NCI-H1048 (cell line): ENCODE measurements at places on chromosomes 5 and 9.

DNA sequence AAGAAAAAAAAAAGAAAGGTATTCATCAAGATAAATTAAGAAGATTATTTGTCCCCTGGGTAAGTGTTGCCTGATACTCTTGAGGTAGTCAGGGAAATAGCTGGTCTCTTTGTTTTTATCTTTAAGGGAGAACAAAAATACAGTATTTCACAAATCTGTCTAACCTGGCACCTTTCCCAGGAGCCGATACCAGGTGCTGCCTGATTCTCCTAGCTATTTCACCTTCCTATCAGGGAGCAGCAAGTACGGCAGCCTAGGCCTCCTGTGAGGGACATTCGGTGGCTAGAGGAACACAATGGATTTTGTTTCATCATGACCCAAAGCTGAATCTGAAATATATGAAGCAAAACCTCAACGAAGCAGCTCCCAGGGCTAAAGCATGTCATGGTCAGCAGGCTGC is 86.0 kb downstream of the TARS1 start:
- DNase-seq, result no peak

- DNase-seq, result no peak
Measured at GRCh38 chr5:156421798-156422197, 94.8 kb downstream of the SGCD start.

GRCh38 chr9:37953775-37954437 is 50.0 kb upstream of the SLC25A51 start:
- DNase-seq, result no peak

DNA sequence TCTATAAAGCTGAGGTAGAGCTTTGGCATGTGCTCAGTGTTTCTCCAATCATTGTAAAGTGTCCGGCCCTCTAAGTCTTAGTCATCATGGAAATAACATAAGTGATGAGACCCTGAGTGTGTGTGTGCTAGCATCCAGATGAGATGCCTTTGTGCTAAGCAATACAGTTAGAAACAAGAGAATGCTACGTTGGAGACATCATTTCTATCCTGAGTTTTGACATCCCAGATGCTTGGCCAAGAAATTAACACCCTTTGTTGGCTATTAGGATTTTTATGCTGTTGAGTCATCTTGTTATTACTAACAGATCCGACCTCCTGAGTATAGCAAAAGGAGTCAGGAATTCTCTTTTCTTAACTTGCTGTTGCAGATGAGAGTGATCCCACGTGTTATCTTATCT is 508.0 kb downstream of the GADD45G start:
- DNase-seq, result no peak

DNA sequence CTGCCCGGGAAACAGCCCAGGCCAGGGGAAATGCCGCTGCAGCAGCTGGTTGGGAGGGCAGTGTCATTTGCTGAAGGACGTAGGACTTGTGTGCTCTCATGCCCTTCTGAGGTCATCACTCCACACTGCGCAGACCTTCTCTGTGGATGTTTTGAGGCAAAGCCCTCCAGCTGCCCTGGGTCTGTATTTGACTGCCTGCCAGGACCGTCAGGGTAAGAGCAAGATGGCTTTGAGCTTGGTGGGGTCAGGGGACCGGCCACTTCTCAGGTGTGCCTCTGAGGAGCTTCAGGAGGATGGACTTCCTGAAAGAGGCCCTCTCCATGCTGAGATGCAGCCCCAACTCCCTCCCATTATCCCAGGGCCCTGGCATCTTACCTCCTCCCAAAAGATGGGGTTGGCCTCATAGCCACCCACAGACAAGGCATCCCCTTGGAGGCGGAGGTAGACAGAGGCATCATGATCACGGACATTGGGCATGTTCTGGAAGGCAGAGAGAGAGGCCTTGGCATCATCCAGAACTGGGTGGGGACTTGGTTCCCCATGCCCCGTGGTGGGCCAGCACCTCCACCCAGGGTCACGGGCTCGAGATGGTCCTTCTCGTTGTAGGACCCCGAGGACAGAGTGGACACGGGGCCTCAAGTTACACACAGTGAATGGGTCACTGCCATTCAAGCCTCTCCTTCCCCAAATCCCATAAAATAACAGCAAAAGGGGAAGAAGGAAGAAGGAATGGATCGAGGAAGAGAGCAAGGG is 19.4 kb downstream of the SARDH start:
- DNase-seq, result no peak

DNA sequence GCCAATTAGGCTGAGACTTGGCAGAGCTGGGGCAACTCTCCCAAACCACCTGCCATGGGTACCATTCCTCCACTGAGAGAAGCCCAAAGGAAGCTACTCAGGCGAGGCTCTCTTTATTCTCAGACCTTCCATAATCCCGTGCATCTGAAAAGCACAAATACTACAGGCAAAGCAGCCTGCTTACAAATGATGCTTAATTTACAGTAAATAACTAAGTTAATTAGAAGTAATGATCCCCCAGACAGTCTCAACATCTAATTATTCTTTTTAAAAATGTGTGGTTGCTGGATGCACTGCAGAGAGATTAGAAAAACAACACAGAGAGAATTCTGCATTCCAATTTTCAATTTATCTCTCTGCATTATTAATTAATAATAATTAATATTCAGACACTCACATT is 53.1 kb downstream of the AK8 start:
- DNase-seq, result no peak

DNA sequence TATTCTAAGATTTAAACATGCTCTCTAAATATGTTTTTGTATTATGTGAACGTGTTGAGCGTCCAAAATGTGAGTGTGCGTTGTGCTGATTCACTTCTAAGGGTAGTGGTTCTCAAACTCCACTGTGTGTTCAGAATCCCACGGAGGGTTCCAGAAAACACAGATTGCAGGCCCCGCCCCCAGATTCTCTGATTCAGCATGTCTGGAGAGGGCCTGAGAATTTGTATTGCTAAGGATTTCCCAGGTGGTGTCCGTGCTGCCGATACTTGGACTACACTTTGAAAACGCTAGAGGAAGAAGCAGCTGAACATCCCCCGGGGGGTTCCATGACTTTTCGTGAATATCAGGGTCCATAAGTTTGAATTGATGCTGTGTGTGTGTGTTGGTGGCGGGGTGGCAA is 1043.2 kb upstream of the WWC1 start:
- DNase-seq, result no peak

GRCh38 chr5:180301253-180301652 is 9.4 kb upstream of the MAPK9 start:
- DNase-seq, result no peak

GRCh38 chr5:114118511-114118910 is 243.4 kb upstream of the KCNN2 start:
- no peak for DNase-seq

- no peak for DNase-seq
Measured at GRCh38 chr5:136000932-136001331, 27.9 kb upstream of the TGFBI start.

GRCh38 chr9:81680006-81680405 is 9.3 kb downstream of the TLE1 start:
- DNase-seq, result no peak

- no peak for DNase-seq
Measured at GRCh38 chr5:122419142-122419894, 107.3 kb downstream of the SNCAIP start.

- no peak for DNase-seq
Measured at GRCh38 chr5:109250533-109251329, 159.0 kb downstream of the PJA2 start.

GRCh38 chr9:134944916-134945315 is 27.2 kb upstream of the FCN1 start:
- DNase-seq, result no peak

DNA sequence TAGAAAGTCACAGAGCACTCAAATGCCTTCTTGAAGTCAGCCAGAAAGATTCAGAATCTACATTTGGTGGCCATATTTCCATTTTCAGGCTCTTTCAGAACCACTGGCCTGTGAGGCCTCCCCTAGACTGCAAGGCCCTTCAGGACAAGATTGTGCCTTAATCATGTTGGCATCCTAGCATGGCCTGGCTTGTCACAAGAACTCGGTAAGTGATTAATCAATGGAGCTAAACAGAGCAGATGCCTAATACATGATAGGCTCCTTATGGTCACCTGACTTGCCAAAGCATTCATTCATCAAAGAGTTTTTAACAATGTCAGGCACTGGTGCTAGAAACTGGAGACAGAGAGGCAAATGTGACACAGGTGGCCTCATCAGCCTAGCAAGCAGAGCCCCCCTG is 70.3 kb downstream of the PGM5 start:
- DNase-seq, result no peak

DNA sequence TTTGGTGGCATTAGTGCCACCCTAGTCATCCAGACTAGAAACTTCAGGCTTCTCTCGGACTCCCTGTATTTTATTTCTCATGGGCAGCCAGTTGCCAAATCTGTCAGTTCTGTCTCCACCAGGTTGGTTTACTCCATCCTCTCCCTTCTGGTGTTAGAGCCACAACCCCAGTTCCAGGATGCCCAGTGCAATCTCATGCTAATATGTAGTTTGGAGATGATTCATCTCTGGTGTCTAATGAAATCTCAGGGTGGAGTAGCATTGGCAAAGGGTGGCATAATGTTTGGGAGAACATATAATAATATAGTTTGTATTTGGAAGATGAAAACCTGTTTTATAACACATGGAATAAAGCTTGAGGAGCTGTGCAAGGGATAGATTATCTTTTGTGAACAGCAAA is 30.2 kb downstream of the SLC46A2 start:
- DNase-seq, result no peak

DNA sequence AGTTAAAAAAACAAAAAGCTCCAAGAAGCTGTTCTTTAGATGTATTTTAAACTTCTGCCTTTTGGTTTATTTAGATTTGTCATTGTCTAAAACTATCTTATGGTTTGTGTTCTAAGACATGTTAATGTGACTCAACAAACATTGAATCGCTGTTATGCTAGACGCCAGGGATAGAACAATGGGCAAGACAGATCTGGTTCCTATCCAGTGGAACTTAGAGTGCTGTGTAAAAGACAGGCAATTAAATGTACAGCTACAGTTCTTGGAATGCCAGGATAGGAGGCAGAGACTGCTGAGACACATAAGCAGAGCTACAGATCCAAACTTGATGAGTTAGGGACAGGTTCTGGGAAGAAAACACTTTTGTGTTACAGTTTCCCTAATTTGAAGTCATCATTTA is 22.4 kb downstream of the LYRM7 start:
- no peak for DNase-seq

GRCh38 chr5:148993283-148993936 is 69.5 kb downstream of the SH3TC2 start:
- DNase-seq, result no peak

- no peak for DNase-seq
Measured at GRCh38 chr9:95379630-95380029, 62.1 kb upstream of the FANCC start.

GRCh38 chr9:89602978-89603766 is 1.6 kb upstream of the GADD45G start:
- peak; percentile 76 for DNase-seq

GRCh38 chr5:87339986-87340385 is 72.3 kb downstream of the RASA1 start:
- no peak for DNase-seq

GRCh38 chr5:54942064-54942778 is 43.2 kb downstream of the ESM1 start:
- no peak for DNase-seq

GRCh38 chr5:144203750-144204596 is 33.3 kb downstream of the KCTD16 start:
- DNase-seq, result peak; percentile 3

DNA sequence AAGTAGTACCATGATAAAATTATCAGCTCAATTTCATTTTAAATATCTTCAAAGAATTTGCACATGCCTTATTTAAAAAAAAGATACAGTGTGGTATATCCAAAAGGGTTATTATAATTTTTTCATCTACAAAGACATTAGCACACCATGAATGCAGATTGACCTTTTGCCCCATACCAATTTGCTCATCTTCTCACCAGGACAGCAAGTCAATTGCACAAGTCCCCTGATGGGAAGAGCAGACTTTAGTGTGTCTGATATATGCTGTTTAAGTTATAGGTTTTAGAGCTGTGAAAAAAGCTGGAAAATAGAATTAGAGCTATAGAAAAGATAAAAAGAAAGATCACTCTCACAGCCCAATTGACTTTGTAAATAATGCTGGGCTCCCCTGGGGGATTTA is 325.8 kb upstream of the CDH6 start:
- no peak for DNase-seq

DNA sequence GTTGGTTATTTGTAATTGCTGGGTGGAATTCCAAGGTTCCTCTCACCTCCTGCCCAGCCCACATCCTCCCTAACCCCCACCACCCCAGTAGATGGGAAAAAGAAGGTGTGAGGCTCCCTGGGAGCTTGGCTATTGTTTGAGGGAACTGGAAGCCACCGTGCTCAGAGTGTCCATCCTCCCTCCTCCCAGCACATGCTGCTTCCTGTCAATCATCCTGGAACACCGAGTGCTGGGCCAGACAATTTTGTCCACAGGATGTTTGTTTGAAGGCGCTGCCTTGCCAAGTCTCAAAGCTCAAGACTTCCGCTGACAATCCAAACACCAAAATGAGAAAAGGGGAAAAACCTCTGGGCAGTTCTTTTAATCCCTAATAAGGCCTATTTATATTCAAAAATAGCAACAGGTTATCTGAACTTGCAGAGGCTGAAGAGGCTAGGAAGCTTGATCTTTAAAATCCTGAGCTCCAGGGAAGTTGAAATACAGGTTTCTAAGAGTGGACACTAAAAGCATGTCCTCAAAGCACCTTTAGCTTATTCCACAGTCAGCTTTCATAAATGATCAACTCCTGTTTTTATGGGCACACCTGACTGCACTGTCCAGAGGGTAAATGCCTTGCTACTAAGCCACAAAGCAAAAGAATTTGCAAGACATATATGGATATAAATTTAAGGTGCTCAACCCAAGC is 286.7 kb downstream of the NFIB start:
- no peak for DNase-seq

GRCh38 chr5:14415024-14415697 is 166.4 kb upstream of the OTULINL start:
- DNase-seq, result no peak

GRCh38 chr5:166377756-166378155 is 1913.7 kb upstream of the WWC1 start:
- no peak for DNase-seq

DNA sequence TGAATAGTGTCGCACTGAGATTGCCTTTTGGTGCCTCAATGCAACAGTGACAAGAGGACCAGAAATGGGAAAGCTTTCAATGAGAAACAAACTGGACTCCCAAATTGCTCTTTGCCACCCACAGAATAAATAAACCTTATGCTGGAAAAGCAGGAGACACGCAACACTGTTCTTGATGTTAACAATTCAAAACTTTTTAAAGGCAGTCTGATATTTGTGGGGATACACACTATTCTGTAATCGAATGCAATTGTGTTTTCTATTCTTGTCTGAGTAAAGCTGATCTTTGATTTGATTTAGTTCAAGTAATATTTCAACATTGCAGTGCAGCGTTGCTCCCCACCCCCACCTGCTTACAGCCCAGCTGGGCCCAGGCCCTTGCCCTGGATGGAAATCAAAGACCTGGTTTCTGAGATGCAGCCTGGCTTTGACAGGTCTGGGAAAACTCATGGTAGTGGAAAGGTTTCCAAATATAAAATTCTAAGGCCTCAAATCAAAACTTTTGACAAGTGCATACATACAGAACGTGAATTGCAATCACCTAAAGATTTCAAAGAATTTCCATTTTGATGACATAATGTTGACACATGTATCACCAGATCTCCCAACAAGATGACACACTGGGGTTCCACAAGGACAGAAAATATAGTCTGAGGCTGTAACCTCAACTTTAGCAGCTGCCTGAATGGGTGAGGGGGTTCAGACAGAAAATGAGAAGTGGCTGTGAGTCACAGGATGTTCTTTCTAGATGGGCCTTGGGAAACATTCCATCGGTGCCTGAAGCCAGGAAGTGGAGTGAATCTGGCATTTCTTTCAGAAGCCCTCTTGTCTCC is 55.1 kb downstream of the ABCA1 start:
- DNase-seq, result no peak
